HuH-7.5 (cell line): ENCODE measurements at places on chromosomes 13 and 19.

GRCh38 chr13:33224191-33224590 lies 61.4 kb downstream of the STARD13 start:
- no peak for DNase-seq

GRCh38 chr19:47274891-47275761 lies 441 bp downstream of the INAFM1 start:
- no peak for DNase-seq

- peak; percentile 95 for DNase-seq
Observed at GRCh38 chr19:49150106-49150943, 4.9 kb downstream of the HRC start.

DNA sequence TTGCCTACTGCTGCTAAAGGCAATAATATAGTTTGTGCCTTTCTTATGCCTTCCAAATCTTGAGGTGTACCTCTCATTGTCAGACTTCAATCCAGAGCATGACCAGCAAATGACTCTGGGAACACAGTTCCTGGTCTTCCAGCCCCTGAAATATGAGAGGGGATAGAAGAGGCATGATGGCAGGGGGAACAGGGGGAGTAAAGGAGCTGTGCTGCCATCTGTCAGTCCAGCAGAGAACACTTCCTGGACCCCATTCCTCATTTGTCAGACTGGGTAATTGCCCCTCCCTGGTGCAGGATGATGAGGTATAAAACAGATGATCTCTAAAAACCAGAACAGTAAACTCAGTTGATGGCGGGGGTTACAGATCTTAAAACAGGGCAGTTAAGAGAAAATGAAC lies 618.7 kb downstream of the DIAPH3 start:
- DNase-seq, result no peak

GRCh38 chr13:45228002-45228401 lies 27.2 kb upstream of the KCTD4 start:
- DNase-seq, result no peak

DNA sequence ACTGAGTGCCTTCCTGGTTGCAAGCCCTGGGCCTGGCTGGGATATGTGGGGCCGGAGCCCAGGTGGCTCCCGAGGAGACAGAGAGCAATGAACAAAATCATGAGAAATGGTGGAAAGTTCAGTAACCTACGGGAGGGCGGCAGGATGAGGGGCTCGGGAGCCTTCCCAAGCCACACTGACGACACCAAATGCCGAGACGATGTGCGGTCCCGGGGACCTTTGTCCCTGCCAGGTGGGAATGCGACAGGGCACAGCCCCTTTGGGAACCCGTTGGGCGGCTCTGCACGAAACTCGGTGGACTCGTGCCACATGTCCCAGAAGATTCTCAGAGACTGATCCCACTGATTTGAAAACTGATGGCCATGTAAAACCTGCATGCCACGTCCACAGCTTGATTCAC lies 11.7 kb upstream of the ZNF14 start:
- no peak for DNase-seq

- no peak for DNase-seq
Observed at GRCh38 chr13:57638186-57638890, 6.8 kb downstream of the PCDH17 start.

DNA sequence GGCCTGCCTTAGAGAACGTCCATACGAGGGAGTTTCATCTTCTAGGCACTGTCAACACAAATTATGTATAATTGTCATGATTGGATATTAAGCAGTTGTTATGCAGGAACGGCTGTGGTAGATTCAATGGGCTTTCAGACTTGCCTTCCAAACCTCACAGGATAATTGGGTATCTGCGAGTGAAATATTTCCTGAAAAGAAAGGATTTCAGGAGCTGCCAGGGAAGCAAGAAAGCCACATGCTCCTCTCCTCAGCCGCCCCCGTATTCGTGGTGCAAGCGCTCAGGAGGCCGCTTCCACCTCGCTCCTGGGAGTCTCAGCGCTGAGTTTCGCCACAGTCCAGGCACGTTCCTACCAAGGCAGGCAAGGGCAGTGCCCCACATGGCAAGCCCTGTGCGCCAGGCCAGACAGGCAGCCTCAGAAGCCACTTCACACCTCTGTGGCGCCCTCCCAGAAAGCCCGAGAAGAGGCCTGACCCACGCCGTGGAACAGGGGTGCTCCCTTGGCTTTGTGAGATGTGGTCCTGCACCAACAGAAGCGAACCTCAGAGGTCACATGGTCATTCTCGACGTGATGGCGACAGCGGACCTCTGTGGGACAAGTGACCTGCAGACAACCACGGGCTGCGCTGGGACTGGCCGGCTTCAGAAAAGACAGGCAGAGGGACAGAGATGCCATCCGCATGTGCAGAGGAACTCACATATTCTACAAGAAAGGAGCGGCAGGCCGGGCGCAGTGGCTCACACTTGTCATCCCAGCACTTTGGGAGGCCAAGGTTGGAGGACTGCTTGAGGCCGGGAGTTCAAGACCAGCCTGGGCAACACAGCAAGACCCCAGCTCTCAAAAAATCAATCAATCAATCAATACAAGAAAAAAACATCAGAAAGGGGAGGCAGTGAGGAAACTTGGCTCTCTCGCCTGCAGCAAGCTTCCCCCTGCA lies 41.4 kb downstream of the CEBPG start:
- DNase-seq, result no peak

DNA sequence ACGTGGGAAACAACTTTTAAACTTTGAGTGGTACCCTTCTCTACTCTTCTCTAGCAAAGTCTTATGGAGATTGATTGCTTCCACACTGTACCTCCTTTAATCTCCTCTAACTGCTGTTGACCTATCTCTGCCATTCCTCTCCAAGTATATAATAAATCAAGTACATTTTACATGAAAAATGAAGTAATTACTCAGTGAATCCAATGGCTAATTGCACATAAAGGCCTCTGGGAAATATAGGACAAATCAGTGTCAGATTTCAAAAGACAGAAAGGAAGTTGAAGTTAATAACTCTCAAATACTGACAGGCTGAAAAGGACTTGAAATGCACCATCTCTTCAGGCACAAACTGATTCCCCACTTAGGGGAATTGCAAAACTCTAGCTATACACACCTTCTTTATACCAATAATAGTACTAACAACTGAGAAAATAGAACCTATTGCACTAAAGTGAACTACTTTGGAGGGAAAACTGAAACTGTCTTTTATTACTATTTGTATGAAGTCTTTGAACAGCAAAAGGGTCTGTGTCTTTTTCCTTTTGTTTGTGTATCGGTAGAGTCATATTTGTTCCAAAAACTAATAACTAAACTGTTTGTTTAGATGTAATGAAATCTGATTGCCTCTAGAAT lies 701.1 kb downstream of the PCDH9 start:
- DNase-seq, result no peak

- no peak for DNase-seq
Observed at GRCh38 chr19:5958074-5958850, 19.7 kb downstream of the RANBP3 start.

- no peak for DNase-seq
Observed at GRCh38 chr13:47397739-47398138, 500.9 kb upstream of the HTR2A start.

DNA sequence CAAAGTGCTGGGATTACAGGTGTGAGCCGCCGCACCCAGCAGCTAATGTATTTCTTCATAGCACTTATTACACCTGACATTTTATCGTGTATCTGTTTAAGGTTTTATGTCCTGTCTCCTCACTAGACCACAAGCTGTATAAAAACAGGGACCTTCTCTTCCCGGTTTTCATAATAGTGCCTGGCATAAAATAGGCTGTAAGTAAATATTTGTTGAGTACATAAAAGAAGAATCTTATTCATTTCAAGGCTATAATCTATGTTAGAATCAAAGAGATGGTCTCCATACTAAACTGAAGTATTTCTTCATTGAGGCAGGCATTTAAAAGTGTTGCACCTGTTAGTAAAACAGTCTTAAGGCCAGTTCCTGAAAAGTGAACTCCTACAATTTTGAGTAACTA lies 194.0 kb downstream of the SHISA2 start:
- DNase-seq, result no peak

- DNase-seq, result no peak
Observed at GRCh38 chr19:5947435-5947834, 30.5 kb downstream of the RANBP3 start.

DNA sequence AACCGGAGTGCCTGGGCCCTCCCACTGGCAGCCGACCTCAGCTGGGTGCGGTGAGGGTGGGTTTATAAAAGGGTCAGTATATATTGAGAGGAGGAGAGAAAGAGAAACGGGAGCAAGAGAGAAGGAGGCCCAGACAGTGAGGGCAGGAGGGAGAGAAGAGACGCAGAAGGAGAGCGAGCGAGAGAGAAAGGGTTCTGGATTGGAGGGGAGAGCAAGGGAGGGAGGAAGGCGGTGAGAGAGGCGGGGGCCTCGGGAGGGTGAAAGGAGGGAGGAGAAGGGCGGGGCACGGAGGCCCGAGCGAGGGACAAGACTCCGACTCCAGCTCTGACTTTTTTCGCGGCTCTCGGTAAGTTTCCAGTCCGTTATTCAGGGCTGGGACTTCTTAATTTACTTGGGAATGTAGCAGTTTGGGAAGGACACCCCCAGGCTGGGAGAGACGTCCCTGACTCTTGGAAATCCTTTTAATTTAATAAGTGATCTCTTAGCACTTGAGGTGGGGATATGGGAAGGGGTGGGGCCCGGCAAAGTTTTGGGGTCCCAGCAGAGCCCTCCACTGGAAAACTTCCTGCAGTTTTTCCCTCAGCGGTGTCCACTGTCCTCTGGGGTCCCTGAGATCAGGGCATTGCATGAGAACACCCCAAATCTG lies at the start of gene EMP3:
EMP3 (plus strand) TSS at position 288 of the 646 bp plus-strand sequence. CDS start 1,293 bp downstream, outside the sequence.
- peak; percentile 42 for DNase-seq

DNA sequence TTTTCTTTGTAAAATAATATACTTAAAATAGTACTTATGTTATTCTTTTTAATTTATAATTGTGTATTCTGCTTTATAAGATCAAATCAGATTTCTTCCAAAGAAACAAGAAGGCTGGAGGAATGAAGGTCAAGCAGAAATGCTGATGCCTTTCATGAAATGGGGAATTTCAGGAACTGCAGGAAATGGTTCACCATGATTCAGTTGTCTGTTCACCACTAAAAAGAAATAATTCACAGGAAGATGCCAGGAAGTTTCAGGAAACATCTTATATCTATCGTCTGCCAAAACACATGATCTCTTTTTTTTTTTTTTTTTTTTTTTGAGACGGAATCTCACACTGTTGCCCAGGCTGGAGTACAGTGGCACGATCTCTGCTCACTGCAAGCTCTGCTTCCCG lies 15.7 kb upstream of the SCEL start:
- no peak for DNase-seq

GRCh38 chr13:52399046-52399445 lies 6.9 kb downstream of the THSD1 start:
- DNase-seq, result no peak

- DNase-seq, result no peak
Observed at GRCh38 chr13:109764470-109765291, 21.7 kb downstream of the IRS2 start.

DNA sequence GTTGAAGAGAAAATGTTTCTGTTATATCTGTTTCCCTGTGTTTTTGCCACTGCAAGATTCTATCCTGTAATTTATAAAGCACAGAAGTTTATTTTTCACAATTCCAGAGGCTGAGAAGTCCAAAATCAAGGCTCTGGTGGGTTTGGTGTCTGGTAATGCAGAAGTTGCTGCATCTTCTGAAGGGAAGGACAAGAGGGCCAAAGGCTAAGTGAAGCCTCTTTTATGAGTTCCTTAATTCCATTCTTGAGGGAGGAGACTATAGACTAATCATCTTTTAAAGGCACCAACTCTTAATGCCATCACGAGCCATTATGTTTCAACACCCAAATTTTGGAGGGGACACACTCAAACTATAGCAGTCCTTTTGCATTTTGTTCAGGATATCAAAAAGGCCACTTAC lies 34.1 kb upstream of the WDFY2 start:
- no peak for DNase-seq

- no peak for DNase-seq
Observed at GRCh38 chr19:3671680-3672574, 28.3 kb downstream of the PIP5K1C start.

- peak; percentile 92 for DNase-seq
Observed at GRCh38 chr19:1312767-1313694, 27.4 kb downstream of the EFNA2 start.

GRCh38 chr13:85527316-85527715 lies 271.9 kb downstream of the SLITRK6 start:
- no peak for DNase-seq

DNA sequence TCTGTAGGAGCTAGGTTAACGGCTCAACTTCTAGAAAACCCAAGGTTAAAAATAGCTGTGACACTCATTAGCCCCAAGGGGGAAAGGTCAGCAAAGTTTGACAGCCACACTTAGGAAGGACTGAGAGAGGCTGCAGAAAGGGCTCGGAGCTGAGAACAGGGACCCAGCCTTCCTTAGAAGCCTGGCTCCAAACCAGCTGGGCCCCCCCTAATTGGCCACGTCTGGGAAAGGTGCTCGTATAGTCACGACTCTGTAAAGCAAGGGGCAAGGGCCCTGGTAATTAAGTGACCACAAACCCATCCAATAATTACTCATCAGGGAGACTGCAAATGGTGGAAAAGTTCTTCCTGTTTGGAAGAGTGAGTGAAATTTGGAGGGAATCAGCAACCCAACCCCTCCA lies 90.5 kb downstream of the RNASEH2B start:
- no peak for DNase-seq

DNA sequence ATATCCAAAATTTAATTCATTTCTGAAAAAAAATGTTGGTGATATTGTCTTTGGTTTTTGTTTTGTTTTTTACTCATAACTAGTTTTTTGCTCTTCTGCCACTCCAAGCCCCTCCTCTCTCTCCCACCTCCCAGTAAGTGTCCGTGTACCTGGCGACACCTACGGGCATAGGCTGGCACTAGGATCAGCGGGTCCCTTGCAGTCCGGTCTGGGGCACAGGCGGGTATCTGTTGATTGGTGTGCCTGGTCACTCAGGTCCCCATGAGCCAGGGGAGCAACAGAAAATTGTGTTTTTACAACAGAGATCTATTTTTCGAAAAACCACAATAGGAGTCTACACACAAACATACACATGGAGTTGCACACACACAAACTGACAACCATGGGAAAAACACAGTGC lies 104.8 kb downstream of the ZIC5 start:
- DNase-seq, result no peak

GRCh38 chr13:74073274-74073673 lies 60.9 kb downstream of the KLF12 start:
- DNase-seq, result no peak

GRCh38 chr19:1615156-1615765 lies 10.0 kb upstream of the UQCR11 start:
- no peak for DNase-seq

GRCh38 chr13:55566334-55566733 lies 1574.4 kb upstream of the PRR20A start:
- no peak for DNase-seq
